RPMI7951 (cell line): ENCODE measurements at places on chromosomes 12 and 14. TPM values are rescaled to one million over a fixed set of nuclear protein-coding genes. Genes with fewer than 3 reads are reported as not detected.

The SERPINA5 gene
- 0.49 and 2.9 TPM in 2 replicates for total RNA-seq

The OAS2 gene
- 19.4 and 27.5 TPM in 2 replicates for total RNA-seq

The KLRK1 gene
- not detected in 2 replicates for total RNA-seq

The IL31 gene
- total RNA-seq: not detected in 2 replicates

The TAS2R31 gene
- total RNA-seq: 1.1 and 1.2 TPM in 2 replicates

The PIK3C2G gene
- total RNA-seq: not detected in 2 replicates

The TC2N gene
- total RNA-seq: not detected in 2 replicates

The AQP2 gene
- total RNA-seq: not detected in 2 replicates
